ENCODE measurements at places on chromosomes 2 and 18. TPM values are rescaled to one million over a fixed set of nuclear protein-coding genes. Genes with fewer than 3 reads are reported as not detected.

GRCh38 chr2:147110317-147110716, 734.5 kb upstream of the ACVR2A start:
- no peak for DNase-seq

- DNase-seq = no peak
Measured at GRCh38 chr2:178301649-178302238, 107.4 kb downstream of the OSBPL6 start.

DNA sequence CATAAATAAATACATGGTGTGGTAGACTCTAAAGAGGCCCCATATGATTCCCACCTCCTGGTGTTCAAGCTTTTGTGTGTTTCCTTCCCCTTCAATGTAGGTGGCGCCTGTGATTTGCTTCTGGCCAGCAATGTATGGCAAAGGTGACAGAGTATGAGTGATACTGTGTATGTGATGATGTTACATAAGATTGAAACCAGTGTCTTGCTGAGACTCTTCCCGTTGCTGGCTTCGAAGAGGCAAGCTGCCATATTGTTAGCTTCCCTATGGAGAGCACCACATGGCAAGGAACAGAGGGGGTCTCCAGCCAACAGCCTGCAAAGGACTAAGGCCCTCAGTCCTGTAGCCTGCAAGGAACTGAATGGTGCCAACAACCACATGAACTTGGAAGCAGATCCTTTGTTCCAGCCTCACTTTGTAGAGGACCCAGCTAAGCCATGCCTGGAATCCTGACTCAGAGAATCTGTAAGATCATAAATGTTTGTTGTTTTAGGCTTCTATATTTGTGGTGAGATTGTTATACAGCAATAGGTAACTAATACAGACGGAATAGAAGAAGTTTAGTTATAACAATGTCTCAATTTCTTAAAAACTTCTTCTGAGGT, 1.7 kb upstream of the SMAD4 start:
- DNase-seq = no peak

CHRNG gene
- 81.6 TPM for polyA plus RNA-seq

- DNase-seq = no peak
Measured at GRCh38 chr2:74436848-74437695, 4.7 kb downstream of the RTKN start.

GRCh38 chr18:34637094-34637801, 72.8 kb upstream of the DTNA start:
- DNase-seq = no peak

- no peak for DNase-seq
Measured at GRCh38 chr2:211946960-211947359, 591.6 kb downstream of the ERBB4 start.

EPB41L5 gene
- 11.2 TPM for polyA plus RNA-seq

- no peak for DNase-seq
Measured at GRCh38 chr2:121186261-121186660, 98.7 kb downstream of the TFCP2L1 start.

MALL gene
- polyA plus RNA-seq = 9.6 TPM

GRCh38 chr2:131827481-131828163, 299.9 kb downstream of the CCDC74A start:
- no peak for DNase-seq

PCARE gene
- polyA plus RNA-seq = 0.04 TPM

SCTR gene
- polyA plus RNA-seq = 0.60 TPM

GRCh38 chr18:3245853-3246634, 1.6 kb upstream of the MYL12A start:
- peak; percentile 92 for DNase-seq

DNA sequence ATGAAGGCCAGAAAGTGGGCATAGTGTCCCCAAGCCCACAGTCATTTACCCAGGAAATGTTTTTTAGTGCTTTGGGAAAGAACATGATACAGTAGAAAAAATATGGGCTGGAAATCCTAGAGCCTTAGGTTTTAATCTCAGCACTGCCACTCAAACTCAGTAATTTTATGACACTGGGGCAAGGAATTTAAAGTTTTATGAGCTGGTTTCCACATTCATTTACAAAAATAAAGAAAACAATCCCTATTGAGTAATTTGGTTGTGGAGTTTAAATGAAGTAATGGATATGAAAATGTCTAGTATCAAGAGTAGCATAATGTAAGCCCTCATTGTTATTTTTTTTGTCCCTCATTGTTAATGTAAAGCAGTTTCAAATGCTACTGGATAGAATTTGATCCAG, 51.5 kb upstream of the FRZB start:
- DNase-seq = no peak

All from muscle of arm (tissue), 14 donors.